ENCODE measurements at places on chromosomes 12 and 14. TPM values are rescaled to one million over a fixed set of nuclear protein-coding genes. Genes with fewer than 3 reads are reported as not detected.
A peak's percentile ranks its signal among the peaks of the same experiment; 100 is the strongest.

- no peaks in the 10 kb centered on the region for H3K36me3 ChIP-seq
- no peak for DNase-seq
- H3K4me3 ChIP-seq = no peak overlapping the region
- H3K4me1 ChIP-seq = no peaks in the 10 kb centered on the region
- H3K27ac ChIP-seq = no peak overlapping the region
Observed at GRCh38 chr14:32286602-32287001, 42.5 kb upstream of the AKAP6 start.

SPIC gene
- total RNA-seq = not detected

SYCP3 gene
- not detected for total RNA-seq

CBLN3 gene
- 2.0 TPM for total RNA-seq

GRCh38 chr12:132144115-132144809, at the start of the genes DDX51 and NOC4L:
DDX51 (minus strand) TSS chr12:132144319; CDS start chr12:132144296, 23 bp downstream.
NOC4L (plus strand) TSS chr12:132144457; CDS start chr12:132144489, 32 bp downstream.
- peaks cover 28% of the 10 kb centered on the region for H3K4me1 ChIP-seq
- DNase-seq = peak; percentile 99
- H3K27ac ChIP-seq = peak within 1 kb of the TSS; percentile 86
- H3K4me3 ChIP-seq = peak within 1 kb of the TSS; percentile 80
- H3K27me3 ChIP-seq = no peaks in the 10 kb centered on the region
- H3K36me3 ChIP-seq = peaks cover 58% of the 10 kb centered on the region
